ENCODE measurements at places on chromosomes 16 and 17.

DNA sequence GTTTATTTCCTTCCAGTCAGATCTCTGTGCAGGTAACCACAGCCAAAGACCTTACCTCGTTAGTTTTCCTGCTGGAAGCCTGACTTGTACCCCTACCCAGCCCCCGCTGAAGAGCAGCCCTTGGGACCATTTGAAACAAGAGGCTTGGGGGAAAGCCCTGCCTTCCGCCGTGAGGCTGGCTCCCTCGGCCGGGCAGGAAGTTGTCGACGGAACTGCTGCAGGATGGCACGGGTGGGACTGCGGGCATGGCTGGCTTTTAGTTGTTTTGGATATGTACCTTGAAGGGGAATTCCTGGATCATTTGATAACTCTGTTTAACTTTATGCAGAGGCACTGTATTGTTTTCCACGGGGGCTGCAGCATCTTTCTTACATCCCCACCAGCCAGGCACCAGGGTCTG is 49.0 kb upstream of the ENDOV start:
- no peak for DNase-seq

- no peak for DNase-seq
These were observed 287.9 kb downstream of the CPPED1 start for GRCh38 chr16:12515746-12516145.

GRCh38 chr16:84689111-84689510 is 10.7 kb upstream of the USP10 start:
- no peak for DNase-seq

- no peak for DNase-seq
These were observed 9.4 kb downstream of the KRT33A start for GRCh38 chr17:41340934-41341861.

GRCh38 chr16:81413245-81413990 is 31.2 kb upstream of the CMIP start:
- DNase-seq = no peak

- no peak for DNase-seq
These were observed 34.4 kb downstream of the WDR59 start for GRCh38 chr16:74950511-74950910.
